Uterus (tissue), 4 donors: ENCODE measurements at places on chromosomes 6 and 20. TPM values are rescaled to one million over a fixed set of nuclear protein-coding genes. Genes with fewer than 3 reads are reported as not detected.

Gene GHRH
- not detected for total RNA-seq

Gene OXT
- total RNA-seq: not detected

Gene FOXS1
- not detected for total RNA-seq

GRCh38 chr20:5780846-5781217 is 30.6 kb downstream of the SHLD1 start:
- DNase-seq: no peak
- H3K27ac ChIP-seq: no peak overlapping the region
- no peak overlapping the region for H3K4me3 ChIP-seq
- no peaks in the 10 kb centered on the region for H3K4me1 ChIP-seq
- H3K36me3 ChIP-seq: no peaks in the 10 kb centered on the region
- no peaks in the 10 kb centered on the region for H3K27me3 ChIP-seq

Gene CLDN20
- not detected for total RNA-seq

- H3K4me1 ChIP-seq: no peaks in the 10 kb centered on the region
- no peak overlapping the region for H3K27ac ChIP-seq
- DNase-seq: no peak
- H3K27me3 ChIP-seq: no peaks in the 10 kb centered on the region
Measured at GRCh38 chr6:160118620-160119229, 2.9 kb upstream of the SLC22A1 start.

DNA sequence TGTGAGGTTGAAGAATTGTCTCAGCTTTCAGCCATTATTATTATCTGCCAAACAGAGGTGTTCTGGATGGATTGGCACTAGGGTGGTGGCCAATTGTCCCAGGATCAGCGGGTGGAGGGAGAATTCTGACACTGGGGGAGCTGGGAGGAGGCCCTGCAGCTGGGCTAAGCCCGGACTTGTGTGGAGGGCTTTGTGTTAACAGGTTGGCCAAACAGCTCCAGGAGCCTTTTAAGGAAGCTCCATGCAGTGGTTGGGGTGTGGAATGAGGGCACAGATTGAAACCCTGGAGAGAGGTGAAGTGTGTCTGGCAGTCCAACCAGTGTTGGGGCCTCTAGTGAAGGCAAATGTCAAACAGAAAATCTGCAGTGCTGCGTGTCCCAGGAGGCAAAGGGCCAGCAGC is 135.8 kb downstream of the IMPG1 start:
- no peak overlapping the region for H3K27ac ChIP-seq
- no peak overlapping the region for H3K4me3 ChIP-seq
- no peaks in the 10 kb centered on the region for H3K36me3 ChIP-seq

DNA sequence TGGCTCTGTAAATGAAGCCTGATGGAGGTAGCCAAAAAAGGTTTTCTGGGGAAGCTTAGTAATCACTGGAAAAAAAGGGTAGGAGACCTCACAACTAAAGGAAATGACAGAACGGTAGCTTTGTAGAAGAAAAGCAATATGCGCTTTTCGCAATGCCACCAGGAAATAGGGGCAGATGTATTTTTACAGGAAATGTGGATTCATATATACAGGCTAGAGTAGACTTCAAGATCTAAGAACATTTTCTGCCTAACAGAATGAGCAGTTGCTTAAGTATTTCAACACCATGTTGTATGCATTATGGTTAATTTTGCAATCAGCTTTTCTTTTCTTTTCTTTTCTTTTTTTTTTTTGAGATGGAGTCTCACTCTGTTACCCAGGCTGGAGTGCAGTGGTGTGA is 219.6 kb downstream of the CD83 start:
- H3K27me3 ChIP-seq: no peaks in the 10 kb centered on the region
- no peak overlapping the region for H3K27ac ChIP-seq
- no peaks in the 10 kb centered on the region for H3K36me3 ChIP-seq
- H3K4me3 ChIP-seq: no peak overlapping the region
- H3K4me1 ChIP-seq: no peaks in the 10 kb centered on the region

DNA sequence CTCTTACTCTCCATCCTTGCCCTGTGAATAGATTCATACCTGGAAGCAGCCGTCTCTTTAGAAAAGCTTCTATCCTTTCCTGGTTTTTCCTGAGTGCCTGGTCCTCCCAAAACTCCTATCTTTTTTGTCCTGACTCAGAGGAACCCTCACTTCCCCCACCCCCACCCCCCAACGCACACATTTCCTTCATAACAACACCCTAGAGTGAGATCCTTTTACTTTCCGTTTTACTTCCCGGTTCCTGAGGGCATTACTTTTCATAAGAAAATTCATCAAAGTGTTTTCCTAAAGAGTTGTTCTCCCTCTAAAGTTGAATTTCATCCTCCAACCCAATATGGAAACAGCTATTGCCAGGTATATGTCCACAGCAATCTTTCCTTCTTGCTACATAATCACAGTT is 327.0 kb downstream of the NRN1 start:
- H3K4me1 ChIP-seq: no peaks in the 10 kb centered on the region
- H3K36me3 ChIP-seq: no peaks in the 10 kb centered on the region
- no peak for DNase-seq
- H3K27ac ChIP-seq: no peak overlapping the region

DNA sequence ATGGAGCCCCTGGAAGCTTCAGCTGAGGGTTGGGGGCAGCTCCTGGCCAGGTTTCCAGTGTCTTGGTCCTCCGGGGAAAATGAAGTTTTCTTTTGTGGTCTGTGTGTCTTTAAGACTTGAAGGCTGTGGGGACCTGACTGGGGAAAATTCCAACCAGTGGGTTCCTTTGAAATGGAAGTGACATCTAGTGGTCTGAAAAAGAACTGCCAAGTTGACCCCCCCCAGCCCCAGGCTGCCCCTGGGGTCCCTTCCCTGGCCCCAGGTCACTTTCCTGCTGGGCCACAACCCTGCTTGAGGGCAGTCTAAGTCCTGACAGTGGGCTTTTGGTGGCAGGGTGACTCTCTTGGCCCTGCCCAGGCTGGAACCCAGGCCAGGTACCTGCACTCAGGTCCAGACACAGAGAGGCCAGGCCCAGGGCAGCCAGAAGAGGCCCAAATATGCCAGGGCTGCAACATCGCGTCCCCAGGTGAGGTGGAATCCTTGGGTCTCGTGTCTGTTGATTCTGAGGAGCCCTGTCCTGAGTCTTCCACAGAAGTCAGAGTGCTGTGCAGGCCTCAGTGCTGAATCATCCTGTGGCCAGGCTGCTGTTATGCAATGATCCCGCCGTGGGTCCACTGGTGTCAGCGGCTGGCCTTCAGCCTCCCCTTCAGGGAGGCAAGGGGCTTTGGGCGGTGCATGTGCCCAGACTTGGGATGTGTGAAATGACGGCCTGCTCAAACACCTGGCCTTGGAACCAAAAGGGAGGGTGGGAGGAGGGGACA is 68.4 kb downstream of the VEGFA start:
- no peak overlapping the region for H3K27ac ChIP-seq
- DNase-seq: peak; percentile 32
- H3K4me3 ChIP-seq: no peak overlapping the region
- H3K27me3 ChIP-seq: no peaks in the 10 kb centered on the region
- no peaks in the 10 kb centered on the region for H3K36me3 ChIP-seq

Gene XKR7
- not detected for total RNA-seq
